ENCODE measurements at places on chromosomes 11 and 22.

- DNase-seq, result no peak
Observed at GRCh38 chr11:17831883-17832282, 97.3 kb downstream of the KCNC1 start.

- peak; percentile 22 for DNase-seq
Observed at GRCh38 chr11:62909107-62909894, 11.9 kb downstream of the CHRM1 start.

- no peak for DNase-seq
Observed at GRCh38 chr11:123616505-123617198, 37.8 kb downstream of the SCN3B start.

GRCh38 chr22:17264321-17265052 is 45.3 kb upstream of the ADA2 start:
- no peak for DNase-seq

DNA sequence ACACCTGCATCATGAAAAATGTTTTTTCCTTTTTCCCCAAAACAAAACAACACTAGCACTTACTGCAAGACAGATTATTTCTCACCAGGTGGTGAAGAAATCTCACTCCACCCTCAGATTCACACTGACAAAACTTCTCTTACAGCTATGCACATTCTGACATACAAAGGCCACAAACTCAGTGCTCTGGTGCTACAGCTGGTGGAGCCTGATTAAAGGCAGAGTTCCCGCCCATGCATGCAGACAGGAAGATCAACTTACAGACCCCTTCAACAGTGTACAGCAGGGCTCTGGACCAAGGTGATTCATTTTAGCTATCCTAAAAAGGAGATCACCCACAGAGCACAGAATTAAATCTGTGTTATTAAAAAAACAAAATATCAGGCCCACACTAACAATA is 112.6 kb downstream of the CADM1 start:
- DNase-seq, result peak; percentile 43

- no peak for DNase-seq
Observed at GRCh38 chr11:2724653-2725367, 25.0 kb upstream of the KCNQ1OT1 start.

DNA sequence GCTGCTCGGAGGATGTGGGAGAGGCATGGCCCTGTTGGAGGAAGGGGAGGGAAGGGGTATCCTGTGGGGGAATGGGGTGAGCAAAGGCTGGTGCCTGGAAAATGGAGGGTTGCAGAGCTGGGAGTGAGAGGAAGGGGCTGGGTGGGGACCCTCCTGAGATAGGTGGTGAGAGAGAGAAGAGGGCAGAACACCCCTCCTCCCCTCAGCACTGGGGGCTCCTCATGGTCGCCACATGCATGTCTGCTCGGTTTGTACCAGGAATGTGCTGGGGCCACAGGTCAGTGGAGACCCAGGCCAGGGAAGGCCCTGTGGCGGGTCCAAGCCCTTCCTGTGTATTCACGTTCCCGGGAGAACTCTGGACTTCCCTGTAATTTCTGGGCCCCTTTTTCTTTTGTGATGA is 27.8 kb upstream of the ACR start:
- DNase-seq, result no peak

DNA sequence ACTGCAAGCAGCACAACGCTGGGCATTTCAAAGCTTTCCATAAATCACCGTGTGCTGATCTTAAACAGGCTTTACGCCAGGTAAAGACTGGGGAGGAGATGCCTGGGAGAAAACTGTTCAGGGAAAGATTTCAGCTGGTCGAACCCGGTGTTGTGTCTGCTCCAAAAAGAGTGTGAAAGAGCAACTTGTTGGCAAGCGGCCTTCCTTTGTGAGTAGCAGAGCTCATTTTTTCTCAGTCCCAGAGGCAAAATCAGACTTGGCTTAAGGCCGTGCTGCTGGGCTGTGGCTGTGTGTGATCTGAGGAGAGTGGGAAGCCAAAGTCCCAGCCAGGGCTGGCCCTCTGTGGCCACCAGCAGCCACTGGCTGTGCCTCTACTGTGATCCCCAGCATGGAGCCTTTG is 75.7 kb upstream of the E2F8 start:
- no peak for DNase-seq
